ENCODE measurements at places on chromosomes 12 and 14.

GRCh38 chr14:73792481-73792880, 59.1 kb upstream of the PTGR2 start:
- no peak for DNase-seq

DNA sequence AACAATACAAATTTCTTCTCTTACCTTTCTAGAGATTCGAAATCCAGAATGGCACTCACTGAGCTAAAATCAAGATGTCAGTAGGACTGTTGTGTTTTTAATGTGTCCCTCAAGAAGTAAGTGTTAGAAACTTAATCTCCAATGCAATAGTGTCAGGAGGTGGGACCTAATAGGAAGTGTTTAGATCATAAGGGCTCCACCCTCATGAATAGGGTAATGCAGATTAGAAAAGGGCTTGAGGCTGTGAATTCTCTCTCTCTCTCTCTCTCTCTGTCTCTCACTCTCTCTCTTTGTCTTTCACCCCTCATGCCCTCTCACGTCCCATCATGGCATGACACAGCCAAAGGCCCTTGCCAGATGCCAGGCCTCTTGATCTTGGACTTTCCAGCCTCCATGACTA, 15.6 kb upstream of the SRGAP1 start:
- no peak for DNase-seq

- DNase-seq, result no peak
These were observed 53.2 kb downstream of the KCNK10 start for GRCh38 chr14:88269806-88270420.

DNA sequence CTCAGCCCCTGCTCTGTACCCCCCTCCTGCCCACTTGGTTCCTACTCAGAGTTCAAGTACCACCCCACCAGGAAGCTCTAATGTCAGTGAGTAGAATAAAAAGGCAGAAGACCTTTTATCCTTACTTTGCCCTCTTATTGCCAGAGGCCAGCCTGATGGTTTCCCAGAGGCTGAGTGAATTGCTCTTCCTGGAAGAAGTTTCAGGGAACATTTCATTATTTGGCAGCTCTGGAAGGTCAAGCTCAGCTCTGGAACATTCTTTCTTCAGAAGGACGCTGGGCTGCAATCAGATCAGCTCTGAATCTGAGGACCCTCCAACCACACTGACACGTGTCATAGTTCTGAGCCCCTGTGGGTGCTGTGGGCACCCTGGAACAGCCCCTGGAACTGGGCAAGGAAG, 188.9 kb downstream of the ETV6 start:
- DNase-seq, result no peak

- DNase-seq, result no peak
These were observed 13.6 kb upstream of the GALNT16 start for GRCh38 chr14:69246331-69246730.

GRCh38 chr12:75207338-75208083, 2.1 kb downstream of the KCNC2 start:
- peak; percentile 65 for DNase-seq

DNA sequence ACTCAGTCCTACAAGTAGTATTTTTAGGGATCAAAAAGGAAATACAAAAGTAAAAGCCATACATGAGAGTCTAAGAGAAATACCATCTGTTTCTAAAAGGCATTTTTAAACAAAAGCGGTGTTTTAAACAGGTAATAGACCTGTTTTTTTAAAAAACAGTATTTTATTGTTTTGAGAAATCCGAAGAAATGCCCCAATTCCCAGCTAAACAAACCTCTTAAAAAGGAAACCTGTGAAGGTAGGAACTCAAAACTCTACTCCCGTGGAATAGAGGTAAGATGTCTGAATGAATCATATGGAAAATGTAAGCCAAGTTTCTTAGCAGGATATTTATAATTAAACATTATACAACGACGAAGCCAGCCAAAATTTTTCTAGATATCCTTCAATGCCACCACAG, 2.0 kb downstream of the PPP1R13B start:
- DNase-seq, result no peak

DNA sequence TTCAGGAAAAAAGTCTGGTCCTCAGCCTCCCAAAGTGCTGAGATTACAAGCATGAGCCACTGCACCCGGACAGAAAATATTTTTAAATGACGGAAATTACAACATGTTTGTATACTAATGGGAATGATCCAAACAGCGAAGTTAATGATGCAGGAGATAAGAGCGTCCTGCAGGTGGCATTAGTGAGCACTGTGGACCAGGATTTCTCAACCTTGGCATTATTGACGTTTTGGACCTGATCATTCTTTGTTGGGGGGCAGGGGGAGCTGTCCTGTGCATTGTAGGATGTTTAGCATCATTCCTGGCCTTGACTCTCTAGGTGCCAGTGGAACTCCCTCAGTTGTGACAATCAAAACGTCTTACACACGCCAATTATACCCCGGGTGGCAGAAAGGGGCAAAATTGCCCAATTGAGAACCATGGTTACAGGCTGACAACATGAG, 34.1 kb downstream of the SCFD1 start:
- DNase-seq, result peak; percentile 34

DNA sequence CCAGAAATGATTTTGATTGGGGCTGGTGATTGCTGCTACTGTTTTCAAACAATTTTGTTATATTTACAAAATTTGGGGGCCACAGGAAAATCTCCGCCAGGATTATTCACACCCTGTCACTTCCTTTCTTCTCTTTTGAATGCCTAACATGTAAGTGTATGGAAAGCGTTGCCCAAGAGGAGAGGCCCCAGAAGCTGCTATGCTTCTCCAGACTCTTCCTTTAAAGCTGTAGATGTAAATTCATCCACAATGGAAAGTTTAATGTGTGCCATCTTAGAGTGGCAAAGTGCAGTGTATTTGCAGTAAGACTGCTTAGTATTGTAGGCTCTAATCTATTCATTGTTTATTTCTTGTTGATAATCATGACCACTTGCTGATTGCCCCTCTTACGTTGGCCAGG, 136.7 kb upstream of the LRIG3 start:
- no peak for DNase-seq

DNA sequence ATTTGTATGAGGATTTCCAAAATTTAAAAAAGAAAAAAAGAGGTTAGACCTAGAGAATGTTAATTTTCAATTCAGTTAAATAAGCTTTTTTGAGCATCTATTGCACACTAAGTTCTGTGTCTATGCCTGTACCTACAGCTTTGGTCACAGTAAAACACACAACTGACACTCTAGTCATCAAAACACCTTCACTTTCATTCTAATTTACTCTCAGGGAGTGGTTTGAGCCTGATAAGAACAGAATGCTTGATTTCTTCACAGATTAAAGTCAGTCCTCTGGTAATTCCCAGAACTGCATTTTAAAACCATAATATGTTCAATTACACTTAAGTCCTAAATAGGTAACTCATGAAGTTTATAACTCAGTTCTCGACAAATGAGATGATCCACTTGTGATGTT, 9.2 kb downstream of the SLC5A8 start:
- DNase-seq, result no peak

DNA sequence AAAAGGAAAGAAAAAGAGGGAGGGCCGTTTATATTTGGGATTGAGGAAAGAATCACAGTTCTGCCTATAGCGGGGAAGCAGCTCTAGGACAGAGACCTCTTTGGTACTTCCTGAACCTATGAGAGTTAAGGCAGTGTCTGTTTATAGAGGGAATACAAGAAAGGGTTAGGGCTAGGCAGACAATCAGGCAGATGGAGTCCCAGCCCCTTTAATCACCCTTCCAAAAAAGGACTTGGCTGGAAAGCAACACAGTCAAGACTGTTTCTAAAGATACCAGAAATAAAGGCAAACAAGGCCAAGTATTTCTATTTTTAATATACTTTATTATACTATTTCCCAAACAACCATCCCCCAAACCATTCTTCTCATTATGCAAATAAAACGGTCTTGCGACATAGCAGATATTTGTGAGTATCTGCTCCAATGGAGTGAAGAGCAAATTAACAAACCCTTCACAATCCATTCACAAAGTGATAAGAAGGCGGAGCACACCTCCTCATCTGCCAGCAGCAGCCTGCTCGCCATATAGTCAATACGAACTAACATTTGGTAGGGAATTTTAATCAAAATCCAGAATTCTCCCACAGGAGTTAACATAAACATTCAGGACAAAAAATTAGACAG, 697 bp upstream of the GRIP1 start:
- DNase-seq, result no peak

GRCh38 chr12:25253371-25254068, 2.8 kb upstream of the KRAS start:
- no peak for DNase-seq

- DNase-seq, result no peak
These were observed 34.2 kb upstream of the KTN1 start for GRCh38 chr14:55545779-55546178.

GRCh38 chr12:120460157-120460556, 9.4 kb downstream of the SRSF9 start:
- no peak for DNase-seq

- DNase-seq, result no peak
These were observed 45.0 kb upstream of the KRR1 start for GRCh38 chr12:75556311-75556899.

- DNase-seq, result no peak
These were observed 10.4 kb downstream of the ITPK1 start for GRCh38 chr14:93105362-93105761.

DNA sequence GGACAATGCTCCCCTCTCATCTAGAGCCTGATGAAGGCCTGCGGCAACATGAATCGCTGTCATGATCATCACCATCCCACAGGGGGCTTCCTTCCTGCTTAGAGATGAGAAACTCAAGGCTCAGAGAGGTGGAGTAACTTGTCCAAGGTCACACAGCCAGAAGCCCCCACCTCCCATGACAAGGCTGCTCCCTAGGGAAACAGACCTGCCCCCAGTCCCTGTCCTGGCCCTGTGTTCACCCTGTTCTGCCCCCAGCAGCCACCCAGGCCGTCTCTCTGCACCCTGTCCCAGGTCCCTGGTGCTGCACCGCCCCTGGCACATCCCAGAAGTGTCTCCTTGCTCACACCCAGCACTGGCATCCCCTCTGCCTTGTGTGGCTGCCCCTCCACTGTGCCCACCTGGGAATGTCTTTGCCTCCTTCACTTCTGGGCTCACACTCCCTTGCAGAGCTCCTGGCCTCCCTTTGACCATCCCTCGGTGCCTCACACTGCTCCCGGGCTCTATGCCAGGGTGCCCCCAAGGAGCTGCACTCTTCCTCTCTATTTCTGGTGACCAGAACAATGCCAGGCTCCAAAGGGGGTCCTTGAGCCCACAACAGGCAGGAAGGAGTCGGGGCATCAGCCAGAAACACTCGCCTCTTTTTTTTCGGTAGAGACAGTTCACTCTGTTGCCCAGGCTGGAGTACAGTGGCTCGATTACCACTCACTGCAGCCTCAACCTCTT, 70.5 kb downstream of the BCL11B start:
- DNase-seq, result no peak

DNA sequence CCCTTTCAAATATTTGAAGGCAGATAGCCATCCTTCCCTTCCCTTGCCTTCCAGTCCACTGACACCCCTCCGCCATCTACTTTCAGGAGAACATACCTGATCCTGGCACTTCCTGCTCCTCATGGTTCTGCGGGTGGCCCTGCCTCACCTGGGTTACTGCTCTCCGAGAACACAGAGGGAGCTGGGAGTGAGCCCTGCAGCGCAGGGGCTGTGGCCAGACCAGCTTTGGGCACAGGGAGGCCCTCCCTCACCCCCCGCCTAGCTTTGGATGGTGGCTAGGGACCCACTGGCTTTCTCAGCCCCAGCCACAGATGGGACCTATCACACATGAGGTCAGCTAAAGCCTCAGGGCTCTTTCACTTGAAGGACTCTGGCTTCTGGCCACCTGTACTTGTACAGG, 12.4 kb downstream of the IQSEC3 start:
- DNase-seq, result no peak

GRCh38 chr12:1662761-1663439, 28.0 kb upstream of the ADIPOR2 start:
- peak; percentile 91 for DNase-seq

DNA sequence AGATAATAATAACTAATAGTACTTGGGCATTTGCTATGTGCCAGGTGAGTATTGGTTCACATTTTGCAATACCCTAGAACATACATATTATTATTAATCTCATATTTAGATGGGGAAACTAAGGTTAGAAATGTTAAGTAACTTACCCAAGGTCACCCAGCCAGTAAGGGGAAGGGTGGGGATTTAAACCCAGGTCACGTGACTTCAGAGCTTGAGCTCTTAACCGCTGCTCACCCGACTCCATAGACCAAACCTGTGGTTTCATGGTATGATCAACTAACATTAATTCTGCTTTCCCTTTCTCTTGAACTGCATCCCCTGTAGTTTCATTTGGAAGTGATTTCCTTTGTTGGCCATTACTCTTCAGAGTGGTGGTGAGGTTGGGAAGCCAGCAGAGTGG, 242.3 kb downstream of the NRXN3 start:
- DNase-seq, result no peak

GRCh38 chr14:90388982-90389381, 7.8 kb upstream of the CALM1 start:
- no peak for DNase-seq

- no peak for DNase-seq
These were observed 38.3 kb upstream of the PPM1A start for GRCh38 chr14:60210703-60211102.

- no peak for DNase-seq
These were observed 325.6 kb upstream of the TMEM132C start for GRCh38 chr12:127941332-127941731.

GRCh38 chr12:101607894-101608293, 13.1 kb downstream of the MYBPC1 start:
- no peak for DNase-seq

- peak; percentile 74 for DNase-seq
These were observed 16.4 kb downstream of the KRT18 start for GRCh38 chr12:52965337-52965731.

GRCh38 chr12:66345956-66346355, 43.7 kb downstream of the HELB start:
- no peak for DNase-seq

DNA sequence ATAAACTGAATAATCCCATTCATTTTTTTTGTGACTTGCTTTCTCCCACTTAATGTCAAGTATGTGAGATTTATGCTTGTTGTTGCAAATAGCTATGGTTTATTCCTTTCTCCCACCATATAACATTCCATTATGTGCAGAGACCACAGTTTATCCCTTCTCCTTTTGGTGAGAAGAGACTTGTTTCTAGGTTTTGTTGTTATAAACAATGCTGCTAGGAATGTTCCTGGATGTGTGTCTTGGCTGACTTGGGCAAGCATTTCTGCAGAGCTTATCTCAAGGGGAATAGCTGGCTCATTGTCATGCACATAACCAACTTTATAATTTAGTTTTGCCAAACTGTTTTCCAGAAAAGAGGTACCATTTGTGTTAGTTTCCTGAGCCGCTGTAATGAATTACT, 47.6 kb upstream of the PPP1CC start:
- no peak for DNase-seq

GRCh38 chr14:53273671-53274072, 120.5 kb upstream of the DDHD1 start:
- no peak for DNase-seq

DNA sequence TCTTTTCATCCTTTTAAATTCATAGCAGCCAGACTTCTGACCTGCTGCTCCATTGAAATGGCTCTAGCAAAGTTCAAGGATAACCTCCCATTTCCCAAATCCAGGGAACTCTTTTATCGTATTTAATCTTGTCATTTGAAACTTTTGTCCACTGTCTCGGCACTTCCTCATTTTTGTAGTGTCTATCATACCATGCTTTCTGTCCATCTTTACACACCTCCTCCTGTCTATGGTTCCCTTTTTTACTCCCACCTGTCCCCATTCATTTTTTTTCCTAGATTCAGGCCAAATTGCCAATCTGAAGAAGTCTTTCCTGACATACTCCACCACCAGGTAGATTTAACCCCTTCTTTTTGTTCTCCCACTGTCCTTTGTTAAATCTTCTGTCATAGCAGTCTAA, 31.0 kb downstream of the NFYB start:
- no peak for DNase-seq

GRCh38 chr12:1630133-1630826, 1.2 kb downstream of the WNT5B start:
- peak; percentile 39 for DNase-seq
